Smooth muscle cell of bladder (primary cell): ENCODE measurements at places on chromosomes 5 and 9. TPM values are rescaled to one million over a fixed set of nuclear protein-coding genes. Genes with fewer than 3 reads are reported as not detected.

Gene ADGRV1
- 0.18 and 0.28 TPM in 2 replicates for total RNA-seq

Gene CYLC2
- not detected in 2 replicates for total RNA-seq

Gene FOXD4L5
- total RNA-seq, result under 0.01 TPM in 2 replicates

Gene MAMDC2
- total RNA-seq, result 1.1 and 3.0 TPM in 2 replicates

Gene LRRC19
- total RNA-seq, result not detected in 2 replicates

Gene KLHL3
- total RNA-seq, result 1.4 and 3.1 TPM in 2 replicates

Gene HOMER1
- 12.8 and 19.3 TPM in 2 replicates for total RNA-seq

Gene APBA1
- total RNA-seq, result 3.6 and 7.1 TPM in 2 replicates

Gene KLHL9
- total RNA-seq, result 29.2 and 37.3 TPM in 2 replicates

Gene FGFR4
- total RNA-seq, result 2.2 and 19.8 TPM in 2 replicates

Gene NFIB
- total RNA-seq, result 9.7 and 13.6 TPM in 2 replicates

Gene COL23A1
- under 0.01 TPM in 1 of 2 replicates, not detected in the other for total RNA-seq

Gene CDC25C
- total RNA-seq, result 0.55 and 1.1 TPM in 2 replicates

Gene SLCO4C1
- total RNA-seq, result not detected in 2 replicates

Gene C9orf50
- 0.14 and 0.18 TPM in 2 replicates for total RNA-seq

Gene PCDHA9
- total RNA-seq, result under 0.01 and 0.18 TPM in 2 replicates

Gene FAXDC2
- 5.1 and 6.0 TPM in 2 replicates for total RNA-seq

Gene SPATA31A3
- total RNA-seq, result not detected in 2 replicates

Gene BRD8
- total RNA-seq, result 28.0 and 28.4 TPM in 2 replicates

Gene HTR1A
- total RNA-seq, result not detected in 2 replicates

Gene GALNT12
- 60.0 and 76.2 TPM in 2 replicates for total RNA-seq

Gene TRIM36
- total RNA-seq, result 0.14 and 0.37 TPM in 2 replicates

Gene NDST1
- 21.6 and 26.5 TPM in 2 replicates for total RNA-seq

Gene KLF4
- total RNA-seq, result 16.5 and 16.8 TPM in 2 replicates

Gene EMB
- 2.1 and 2.3 TPM in 2 replicates for total RNA-seq

Gene SLC45A2
- total RNA-seq, result 0.14 and 0.18 TPM in 2 replicates

Gene ROPN1L
- 0.28 and 0.57 TPM in 2 replicates for total RNA-seq

Gene RLN2
- total RNA-seq, result not detected in 2 replicates

Gene QRFP
- total RNA-seq, result not detected in 2 replicates

Gene LRRC70
- 0.55 and 0.57 TPM in 2 replicates for total RNA-seq

Gene CAMLG
- 46.4 and 48.2 TPM in 2 replicates for total RNA-seq

Gene GRXCR2
- not detected in 2 replicates for total RNA-seq

Gene SHC3
- total RNA-seq, result 21.6 and 24.0 TPM in 2 replicates

Gene SLC27A6
- total RNA-seq, result 0.09 and 0.28 TPM in 2 replicates

Gene SEMA5A
- 5.3 and 15.0 TPM in 2 replicates for total RNA-seq

Gene SPZ1
- not detected in 2 replicates for total RNA-seq

Gene SREK1IP1
- 8.8 and 9.1 TPM in 2 replicates for total RNA-seq

Gene LEAP2
- total RNA-seq, result 0.14 and 0.37 TPM in 2 replicates

Gene HK3
- not detected in 2 replicates for total RNA-seq
